NCI-H1105 treated with DMSO at 0.1 percent for 48 hours (cell line): ENCODE measurements at places on chromosomes 3 and 15.

GRCh38 chr3:155853214-155854140 lies 750 bp downstream of the SLC33A1 start:
- peak; percentile 26 for DNase-seq

DNA sequence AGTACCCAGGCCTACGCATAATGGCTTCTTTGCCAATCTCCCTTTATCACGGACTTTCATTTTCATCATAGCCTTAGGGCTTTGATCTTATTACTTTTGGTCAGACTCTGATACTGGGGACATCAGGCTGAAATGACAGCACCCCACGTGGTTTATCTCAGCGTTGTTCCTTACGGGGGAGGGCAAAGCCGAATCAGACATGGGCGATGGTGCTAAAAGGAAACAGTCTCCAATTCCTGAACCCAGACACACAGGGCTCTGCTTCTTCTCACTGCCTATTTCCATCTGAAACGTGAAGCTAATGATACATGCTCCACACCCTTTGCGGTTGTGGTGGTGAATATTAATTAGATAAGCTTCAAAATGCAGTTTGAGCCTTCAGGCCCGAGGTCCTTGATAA lies 59.4 kb upstream of the CD47 start:
- DNase-seq: no peak

GRCh38 chr3:58260261-58260731 lies 22.7 kb downstream of the ABHD6 start:
- DNase-seq: no peak

- peak; percentile 69 for DNase-seq
These were observed 9.8 kb upstream of the RUVBL1 start for GRCh38 chr3:128133273-128133883.

DNA sequence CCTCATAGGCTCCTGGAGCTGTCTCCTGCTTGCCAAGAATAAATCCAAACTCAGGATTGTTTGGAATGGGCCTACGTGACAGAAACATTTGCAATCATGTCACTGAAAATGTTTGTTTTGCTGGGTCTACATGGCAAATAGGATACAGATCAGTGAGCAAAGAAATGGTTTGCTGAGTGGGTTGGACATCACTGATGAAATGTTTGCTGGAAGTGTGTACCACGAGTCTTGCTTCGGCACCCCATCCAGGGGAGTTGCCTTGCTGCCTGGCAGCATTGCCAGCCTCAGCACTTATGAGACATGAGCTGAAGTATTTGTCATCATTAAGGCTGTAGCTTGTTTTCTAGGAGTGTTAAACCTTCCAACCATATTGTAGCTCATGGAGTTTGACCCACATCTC lies 213.3 kb upstream of the CFAP20DC start:
- DNase-seq: no peak

DNA sequence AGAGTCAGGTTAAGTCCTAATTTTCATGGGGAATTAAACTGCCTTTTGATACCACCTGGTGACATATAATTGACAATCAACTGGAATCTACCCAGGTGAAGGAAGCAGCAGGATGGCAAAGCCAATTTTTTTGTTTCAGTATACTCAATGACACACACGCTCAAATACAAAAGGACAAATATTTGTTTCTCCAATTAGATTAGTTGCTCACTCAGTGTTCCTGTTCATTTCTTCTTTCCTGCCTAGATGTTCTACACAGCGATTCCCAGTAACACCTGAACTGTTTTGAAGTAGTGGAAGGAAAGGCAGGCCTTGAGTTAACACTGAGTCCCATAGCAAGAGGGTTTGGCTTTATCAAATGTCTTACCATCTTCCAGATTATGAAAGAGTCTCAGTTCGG lies 157.5 kb downstream of the PDZRN3 start:
- DNase-seq: peak; percentile 49

GRCh38 chr15:101262551-101262950 lies 10.7 kb upstream of the CHSY1 start:
- DNase-seq: no peak
